ENCODE measurements at places on chromosomes 4 and X. TPM values are rescaled to one million over a fixed set of nuclear protein-coding genes. Genes with fewer than 3 reads are reported as not detected.

DNA sequence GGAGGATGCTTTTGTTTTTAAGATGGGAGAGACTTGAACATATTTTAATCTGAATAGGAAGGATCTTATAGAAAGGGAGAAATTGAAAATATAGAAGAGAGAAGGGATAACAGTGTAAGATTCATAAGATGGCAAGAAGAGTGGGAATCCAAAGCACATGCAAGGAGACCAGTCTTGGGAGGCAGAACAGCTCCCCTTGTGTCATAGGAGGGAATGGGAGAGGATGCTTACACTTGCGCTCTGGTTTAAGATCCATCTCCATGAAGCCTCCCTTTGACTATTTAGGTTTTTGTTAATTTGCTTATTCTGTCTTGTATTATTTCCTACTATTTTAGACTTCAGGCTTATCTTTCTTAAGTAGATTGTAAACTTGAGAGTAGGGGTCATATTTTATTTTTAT, 42.7 kb downstream of the KIF4A start:
- no peak for DNase-seq

The ETDC gene
- total RNA-seq = not detected

GRCh38 chr4:87843936-87844335, 11.2 kb downstream of the MEPE start:
- no peak for DNase-seq

DNA sequence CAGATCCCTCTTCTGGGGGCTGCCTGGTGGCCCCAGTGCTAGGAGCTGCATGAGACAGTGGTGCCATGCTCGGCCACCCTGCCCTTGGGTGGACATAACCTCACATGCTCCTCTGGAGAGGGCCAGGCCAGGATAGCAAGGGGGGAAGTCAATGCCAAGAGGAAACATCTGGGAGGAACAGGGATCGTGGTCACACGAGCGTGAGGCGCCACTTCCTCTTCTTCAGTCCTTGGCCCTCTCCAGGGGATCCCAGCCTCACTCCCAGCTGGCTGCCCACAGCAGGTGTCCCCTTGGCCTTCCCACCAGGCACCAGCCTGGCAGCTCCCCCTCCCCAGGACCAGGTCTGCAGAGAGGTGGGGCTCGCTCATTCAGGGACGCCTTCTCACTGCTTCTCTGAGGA, 28.6 kb downstream of the TBC1D14 start:
- no peak for DNase-seq

GRCh38 chr4:156799121-156799589, 172.4 kb downstream of the PDGFC start:
- DNase-seq = no peak

DNA sequence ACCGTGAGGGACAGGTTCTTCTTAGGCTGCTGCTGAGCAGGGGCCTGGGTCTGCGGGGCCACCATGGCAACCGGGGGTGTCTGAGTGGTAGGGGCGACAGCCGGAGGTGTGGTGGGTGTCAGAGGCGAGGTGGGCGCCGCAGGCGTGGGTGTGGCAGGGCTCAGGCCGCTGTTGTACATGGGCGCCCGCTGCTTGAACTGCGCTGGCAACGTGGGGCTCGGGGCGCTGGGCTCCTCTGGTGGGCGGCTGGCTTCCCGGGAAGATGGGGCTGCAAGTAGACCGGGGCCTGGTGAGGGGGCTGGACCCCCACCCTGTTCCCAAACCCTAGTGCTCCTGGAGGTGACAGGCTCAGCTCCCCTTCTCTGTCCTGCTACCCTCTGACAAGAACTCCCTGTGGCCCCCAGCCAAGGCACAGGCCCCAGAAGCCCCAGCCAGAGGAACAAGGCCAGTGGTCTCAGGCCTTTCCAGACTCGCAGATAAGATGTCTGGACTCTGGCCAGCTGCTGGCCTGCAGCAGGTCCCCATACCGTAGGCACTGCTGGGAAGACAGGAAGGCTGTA, 24.8 kb downstream of the NELFA start:
- no peak for DNase-seq

DNA sequence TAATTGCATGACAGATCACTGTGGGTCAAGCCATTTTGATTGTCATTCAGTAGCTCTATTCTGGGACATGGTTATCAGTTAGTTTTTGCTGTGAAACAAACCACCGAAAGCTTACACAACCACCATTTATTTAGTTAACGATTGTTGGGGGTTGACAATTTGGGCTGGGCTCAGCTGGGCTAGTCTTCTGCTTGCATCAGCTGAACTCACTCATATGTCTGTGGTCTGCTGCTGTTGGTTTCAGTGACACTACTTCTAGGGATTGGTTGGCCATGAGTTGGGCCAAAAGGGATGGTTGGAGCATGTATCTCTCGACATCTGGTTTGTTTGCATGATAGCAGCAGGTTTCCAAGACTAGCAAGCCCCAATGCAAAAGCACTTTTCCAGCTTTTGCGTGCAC, 5.3 kb upstream of the SMIM10 start:
- DNase-seq = no peak

DNA sequence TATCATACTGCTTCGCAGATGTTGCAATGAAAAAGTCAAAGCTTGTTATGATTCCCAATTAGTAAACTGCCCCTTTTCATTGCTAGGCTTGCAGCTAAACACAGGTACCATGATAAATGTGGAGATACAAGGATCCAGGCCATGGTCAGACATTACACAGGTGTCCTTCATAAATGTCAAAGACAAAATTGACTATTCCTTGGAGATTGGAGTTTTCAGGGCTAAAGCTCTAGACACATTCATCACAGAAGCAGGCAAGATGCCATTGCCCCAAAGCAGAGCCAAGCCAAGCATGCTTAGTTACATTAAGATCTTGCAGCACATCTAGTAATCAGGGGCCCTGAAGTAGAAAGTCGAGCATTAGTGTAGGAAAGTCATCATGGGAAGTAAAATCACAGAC, 111.3 kb upstream of the INTU start:
- DNase-seq = no peak

The BCOR gene
- total RNA-seq = 36.0 TPM

- DNase-seq = no peak
Measured at GRCh38 chr4:55610381-55610780, 18.3 kb upstream of the PDCL2 start.

GRCh38 chr4:76639288-76639687, 204.3 kb downstream of the SHROOM3 start:
- no peak for DNase-seq

GRCh38 chr4:78092850-78093249, 35.7 kb downstream of the FRAS1 start:
- DNase-seq = no peak

DNA sequence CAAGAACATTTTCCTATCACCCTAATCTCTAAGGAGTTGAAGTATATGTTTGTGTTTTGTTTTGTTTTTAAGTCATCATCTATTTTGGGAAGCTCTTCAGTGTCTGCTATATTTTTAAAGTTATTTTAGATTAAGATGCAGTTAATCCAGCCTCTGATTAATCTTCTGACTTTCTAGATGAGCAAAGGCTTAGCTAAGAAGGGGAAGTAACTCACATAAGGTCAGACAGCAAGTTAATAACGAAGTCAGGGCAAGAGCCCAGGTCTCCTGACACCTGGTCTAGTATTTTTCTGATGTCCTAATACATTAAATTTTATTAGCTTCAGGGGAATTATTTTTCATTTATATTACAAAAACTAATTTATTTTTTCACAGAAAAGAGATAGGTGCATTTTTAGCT, 168.5 kb downstream of the SOWAHB start:
- no peak for DNase-seq

DNA sequence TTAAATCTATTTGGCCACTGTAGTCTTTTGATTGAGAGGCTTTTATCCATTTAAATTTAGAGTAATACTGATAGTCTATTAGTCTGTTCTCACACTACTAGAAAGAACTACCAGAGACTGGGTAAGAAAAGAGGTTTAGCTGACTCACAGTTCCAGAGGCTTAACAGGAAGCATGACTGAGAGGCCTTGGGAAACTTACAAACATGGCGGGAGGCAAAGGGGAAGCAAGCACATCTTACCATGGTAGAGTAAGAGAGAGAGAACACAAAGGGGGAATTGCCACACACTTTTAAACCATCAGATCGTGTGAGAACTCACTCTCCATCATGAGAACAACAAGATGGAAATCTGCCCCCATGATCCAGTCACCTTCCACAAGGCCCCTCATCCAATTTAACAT, 410.9 kb downstream of the PDGFC start:
- no peak for DNase-seq

GRCh38 chr4:77209936-77210335, 52.9 kb downstream of the CCNG2 start:
- DNase-seq = no peak

DNA sequence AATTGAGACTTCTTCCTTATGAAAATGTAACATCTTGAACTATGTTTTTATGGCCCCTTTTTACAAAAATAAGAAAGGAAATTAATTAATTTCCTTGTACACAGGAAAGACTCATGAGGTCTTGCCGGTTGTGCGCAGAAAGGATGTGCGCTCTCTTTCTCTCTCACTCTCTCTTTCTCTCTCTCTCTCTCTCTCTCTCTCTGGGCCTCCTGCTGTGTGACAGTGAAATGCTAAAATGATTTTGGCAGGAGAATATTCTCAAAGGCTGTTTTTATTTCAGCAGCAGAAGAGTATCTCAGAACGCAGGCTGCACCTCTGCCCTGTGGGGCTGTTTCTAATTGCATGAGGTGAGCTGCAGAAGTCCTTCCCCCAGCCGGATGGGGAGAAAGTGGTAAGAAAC, 349.0 kb downstream of the MID1IP1 start:
- DNase-seq = no peak

DNA sequence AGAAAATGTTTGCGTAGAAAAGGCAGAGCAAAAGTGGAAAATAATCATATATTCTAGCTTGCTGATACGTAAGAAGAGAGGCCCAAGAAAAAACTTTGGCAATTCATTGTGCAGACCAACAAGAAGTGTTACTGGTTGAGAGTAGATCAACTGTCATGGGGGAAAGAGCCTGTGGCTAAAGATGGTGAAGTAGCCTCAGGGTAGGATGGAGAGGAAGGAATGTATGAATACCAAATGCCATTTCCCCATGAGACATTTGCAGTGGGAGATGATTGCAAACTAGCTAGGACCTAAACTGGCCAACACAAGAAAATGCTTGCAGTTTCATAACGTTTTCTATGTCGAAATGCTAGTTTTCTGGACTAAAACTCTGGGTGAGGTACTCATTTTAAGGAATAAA, 47.7 kb upstream of the ADGRL3 start:
- no peak for DNase-seq

- no peak for DNase-seq
Measured at GRCh38 chr4:26015133-26015651, 101.2 kb downstream of the SMIM20 start.

DNA sequence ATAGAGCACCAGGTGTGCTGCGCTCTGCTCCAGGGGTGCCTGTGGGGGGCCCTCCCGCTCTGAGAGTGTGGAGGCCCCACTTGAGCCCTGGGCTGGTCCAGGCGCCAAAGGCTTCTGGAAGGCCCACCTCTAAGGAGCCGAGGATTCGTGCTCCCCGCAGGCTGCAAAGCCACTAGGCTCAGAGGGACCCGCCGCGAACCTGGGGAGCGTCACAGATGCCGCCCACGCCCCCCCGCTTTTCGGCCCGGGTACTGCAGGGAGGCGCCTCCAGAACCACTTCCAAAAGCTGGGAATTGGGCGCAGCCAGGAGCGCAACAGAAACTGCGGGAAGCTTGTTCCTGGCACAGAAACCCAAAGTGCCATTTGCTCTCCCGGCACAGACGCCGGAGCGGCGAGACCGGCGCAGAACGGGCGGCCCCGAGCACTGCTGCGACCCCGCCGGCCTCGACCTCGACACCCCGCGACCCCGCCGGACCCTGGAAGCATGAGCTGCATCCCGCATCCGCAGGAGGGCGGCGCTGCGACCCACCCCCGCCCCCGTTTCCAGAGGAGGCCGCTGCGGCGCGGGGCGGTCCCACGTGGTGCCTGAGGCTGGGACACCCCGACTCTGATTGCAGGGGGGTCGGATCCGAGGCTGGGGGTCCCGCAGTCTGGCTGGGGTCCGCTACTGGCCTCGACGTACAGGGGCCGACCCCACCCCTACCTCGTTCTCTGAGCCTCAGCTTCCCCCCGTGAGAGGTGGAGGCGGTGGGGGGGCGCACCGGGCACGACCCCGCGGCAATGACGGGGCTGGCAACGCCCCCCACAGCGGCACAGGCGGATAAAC, 30.8 kb downstream of the CPLX1 start:
- DNase-seq = no peak

DNA sequence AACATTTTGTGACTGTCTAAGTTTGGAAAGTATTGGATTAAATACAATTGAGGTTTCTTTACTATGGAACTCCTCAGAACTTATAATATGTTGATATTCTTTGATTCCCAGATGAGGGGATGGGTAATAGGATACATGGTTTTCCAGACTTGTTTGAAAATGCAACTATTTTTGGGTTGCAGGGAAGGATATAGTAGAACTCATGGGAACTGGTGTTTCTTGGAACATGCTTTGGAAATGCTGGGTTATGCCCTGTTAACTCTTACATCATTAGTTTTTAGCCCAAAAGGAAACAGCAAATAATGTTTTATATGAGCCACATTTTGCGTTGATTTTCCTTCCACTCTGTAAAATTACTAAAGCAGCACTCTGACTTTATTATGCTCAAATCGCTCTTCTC, 41.9 kb downstream of the HPF1 start:
- no peak for DNase-seq

DNA sequence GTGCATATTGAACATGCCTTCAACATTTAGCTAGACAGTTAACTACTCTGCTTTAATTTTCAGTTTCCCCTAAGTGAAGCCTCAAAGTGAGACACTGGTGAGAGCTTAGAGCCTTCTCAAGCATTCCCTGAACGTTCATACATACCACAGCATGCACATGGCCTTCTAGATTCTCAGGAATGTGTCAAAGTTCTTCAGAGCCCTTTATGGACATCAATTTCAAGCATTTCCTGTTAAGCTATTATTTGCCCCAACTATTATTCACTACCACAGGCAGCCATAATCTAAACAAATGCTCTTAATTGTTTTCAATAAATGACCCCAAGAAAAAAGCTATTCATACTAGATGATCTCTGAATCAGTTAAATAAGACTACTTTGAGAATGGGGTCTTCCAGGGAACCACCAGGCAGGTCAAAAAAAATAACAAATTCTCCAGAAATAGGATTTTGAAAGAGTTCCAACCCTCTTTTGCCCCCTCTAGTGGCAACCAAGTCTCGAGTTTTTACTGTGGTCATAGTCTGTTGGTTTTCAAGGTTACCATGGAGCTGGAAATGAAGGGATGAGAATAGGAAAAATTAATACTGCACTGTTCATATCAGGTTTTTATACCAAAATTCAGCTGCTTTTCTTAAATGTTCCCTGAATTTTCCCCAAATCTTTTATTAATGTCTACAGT, 235.4 kb downstream of the RAB28 start:
- no peak for DNase-seq

GRCh38 chr4:2333356-2333841, 71.5 kb upstream of the MXD4 start:
- DNase-seq = no peak

DNA sequence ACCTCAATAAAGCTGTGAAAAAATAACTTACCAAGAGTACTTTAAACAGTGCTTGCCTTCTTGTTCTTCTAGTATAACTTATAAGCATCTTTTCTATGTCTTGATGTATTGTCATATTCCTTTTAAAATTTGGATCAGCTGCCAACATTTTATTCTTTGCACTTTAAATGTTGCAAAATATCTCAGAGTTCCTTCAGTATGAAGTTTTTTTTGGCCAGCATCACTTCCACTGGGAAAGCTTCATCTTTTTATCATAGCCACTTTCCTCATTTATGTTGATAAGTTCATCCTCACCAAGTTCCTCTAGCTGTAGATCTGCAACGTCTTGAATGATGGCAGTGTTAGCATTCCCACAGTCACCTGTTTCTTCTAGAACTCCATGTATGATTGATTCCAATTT, 24.2 kb downstream of the CXorf58 start:
- DNase-seq = no peak

GRCh38 chr4:148795156-148795864, 353.1 kb upstream of the NR3C2 start:
- DNase-seq = no peak

GRCh38 chrX:149433451-149433850, 71.7 kb downstream of the IDS start:
- DNase-seq = no peak

All from activated naive CD8-positive, alpha-beta T cell treated with anti-CD3 and anti-CD28 coated beads for 36 hours (primary cell).